Kidney glomerular epithelial cell (primary cell): ENCODE measurements at places on chromosomes 4 and X.

GRCh38 chr4:127622921-127623796 lies 9.6 kb upstream of the INTU start:
- no peak for DNase-seq

DNA sequence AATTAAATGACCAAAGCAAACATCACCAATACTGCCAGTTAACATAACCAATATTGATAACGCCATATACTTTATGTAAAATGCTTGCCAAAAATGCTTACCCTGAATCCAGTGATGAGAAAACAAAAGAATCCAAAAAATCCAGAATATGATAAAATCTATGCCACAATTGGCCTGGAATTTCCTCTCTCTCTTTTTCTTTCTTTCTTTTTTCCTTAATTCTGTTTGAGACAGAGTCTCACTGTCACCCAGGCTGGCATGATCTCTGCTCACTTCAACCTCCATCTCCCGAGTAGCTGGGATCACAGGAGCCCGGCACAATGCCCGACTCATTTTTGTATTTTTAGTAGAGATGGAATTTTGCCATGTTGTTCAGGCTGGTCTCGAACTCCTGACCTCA lies 9.8 kb upstream of the SLC7A11 start:
- DNase-seq, result no peak

- DNase-seq, result no peak
These were observed 10.5 kb downstream of the ANTXR2 start for GRCh38 chr4:80062527-80062926.

DNA sequence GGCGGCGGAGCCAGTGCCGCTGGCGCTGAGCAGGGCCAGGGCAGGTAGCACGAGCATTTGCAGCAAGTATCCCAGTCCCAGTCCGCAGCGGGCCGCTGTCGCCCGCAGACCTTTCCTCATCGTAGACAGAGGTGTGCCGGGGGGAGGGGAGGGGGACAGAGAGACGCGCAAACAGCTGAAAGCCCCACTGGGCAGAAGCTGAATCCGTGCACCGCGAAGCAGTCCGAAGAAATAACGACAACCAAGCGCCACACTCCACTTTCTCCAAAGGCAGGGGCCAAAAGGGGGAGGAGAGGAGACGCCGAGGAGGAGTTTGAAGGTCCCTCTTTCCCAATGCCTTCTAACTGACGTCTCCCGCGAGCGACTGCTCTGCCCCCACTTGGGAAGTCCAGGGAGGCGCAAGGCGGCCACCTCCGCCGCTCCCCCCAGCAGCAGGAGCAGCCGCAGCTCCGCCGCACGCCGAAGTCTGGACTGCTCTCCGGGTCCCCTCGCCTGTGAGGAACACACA lies at the start of gene UNC5C:
Gene UNC5C, minus strand, starts transcription at position 236 of the 508 bp plus-strand sequence.
- peak; percentile 76 for DNase-seq

- no peak for DNase-seq
These were observed 145.9 kb downstream of the PPA2 start for GRCh38 chr4:105327956-105328355.
